ENCODE measurements at places on chromosomes 13 and 19.

GRCh38 chr13:34004676-34005075 lies 186.7 kb downstream of the RFC3 start:
- DNase-seq: no peak

DNA sequence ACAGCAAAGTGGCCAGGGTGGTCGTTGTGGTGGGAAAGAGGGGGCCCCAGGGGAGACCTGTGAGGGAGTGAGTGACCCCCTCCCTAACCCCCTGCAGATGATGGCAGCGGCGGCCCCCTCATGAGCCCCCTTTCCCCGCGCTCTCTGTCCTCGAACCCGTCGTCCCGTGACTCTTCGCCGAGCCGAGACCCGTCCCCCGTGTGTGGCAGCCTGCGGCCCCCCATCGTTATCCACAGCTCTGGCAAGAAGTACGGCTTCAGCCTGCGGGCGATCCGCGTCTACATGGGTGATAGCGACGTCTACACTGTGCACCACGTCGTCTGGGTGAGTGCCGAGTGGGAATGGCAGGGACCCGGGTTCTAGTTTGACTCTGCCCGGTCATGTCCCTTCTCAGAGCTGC lies 8.1 kb upstream of the PIK3R2 start:
- DNase-seq: no peak

DNA sequence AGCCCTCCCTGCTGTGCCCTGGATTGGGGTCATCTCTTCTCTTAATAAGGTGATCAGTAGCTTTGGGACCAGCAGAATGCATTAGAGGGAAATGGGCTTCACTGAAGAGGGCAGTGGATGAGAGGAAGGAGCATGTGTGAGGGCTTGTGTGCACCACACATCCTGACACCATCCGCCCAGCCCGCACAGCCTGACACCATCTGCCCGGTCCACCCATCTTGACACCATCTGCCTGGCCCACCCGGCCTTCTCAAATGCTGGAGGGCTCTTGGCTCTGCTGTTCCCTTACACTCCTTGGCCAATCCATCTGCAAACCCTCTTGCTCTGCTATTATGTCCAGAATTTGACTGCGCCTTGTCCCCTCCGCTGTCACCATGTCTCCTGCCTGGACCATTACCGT lies 41.8 kb downstream of the BICRA start:
- no peak for DNase-seq

DNA sequence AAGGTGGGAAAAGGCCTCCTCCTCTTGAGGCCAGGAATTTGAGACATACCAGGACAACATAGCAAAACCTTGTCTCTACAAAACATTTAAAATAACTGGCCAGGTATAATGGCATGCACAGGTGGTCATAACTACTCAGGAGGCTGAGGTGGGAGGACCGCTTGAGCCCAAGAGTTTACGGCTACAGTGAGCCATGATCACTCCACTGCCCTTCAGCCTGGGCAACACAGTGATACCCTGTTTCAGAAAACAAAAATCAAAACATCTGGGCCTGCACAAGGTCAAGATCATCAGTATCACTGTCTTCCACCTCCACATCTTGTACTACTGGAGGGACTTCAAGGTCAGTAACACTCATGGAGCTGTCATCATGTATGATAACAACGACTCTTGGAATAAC lies 742.7 kb upstream of the GPC6 start:
- no peak for DNase-seq

DNA sequence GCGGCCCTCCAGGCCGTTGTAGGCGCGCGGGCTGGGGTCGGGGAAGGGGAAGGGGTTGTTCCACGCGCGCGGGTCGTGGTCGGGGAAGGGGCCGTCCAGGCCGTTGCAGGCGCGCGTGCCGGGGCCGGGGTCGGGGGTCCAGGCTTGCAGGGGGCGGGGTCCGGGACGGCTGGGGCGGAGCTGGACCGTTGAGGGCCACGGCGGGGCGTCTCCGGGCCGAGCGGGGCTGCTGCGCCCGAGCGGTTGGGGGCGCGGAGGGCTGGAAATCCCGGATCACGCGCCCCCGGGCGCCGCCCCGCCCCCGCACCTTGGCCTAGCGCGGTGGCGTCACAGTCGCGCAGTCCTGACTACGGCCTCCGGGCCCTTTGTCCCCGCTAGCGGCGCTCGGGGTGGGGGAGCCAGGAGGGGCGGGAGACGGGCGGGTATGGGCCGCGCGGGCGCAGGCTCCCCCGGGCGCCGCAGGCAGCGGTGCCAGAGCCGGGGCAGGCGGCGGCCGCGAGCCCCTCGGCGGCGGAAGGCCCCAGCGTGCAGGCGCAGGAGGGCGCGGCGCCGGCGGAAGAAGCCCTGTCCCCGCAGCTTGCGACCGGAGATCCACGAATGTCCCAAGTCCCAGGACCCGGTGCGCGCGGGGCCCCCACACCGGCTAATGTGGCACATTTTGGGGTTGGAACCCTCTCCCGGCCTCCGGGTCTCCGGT lies 665 bp downstream of the GPX4 start:
- DNase-seq: peak; percentile 55

- DNase-seq: no peak
Observed at GRCh38 chr13:48783695-48784230, 130.0 kb downstream of the CYSLTR2 start.

- no peak for DNase-seq
Observed at GRCh38 chr13:107275945-107276614, 708.1 kb upstream of the ARGLU1 start.

GRCh38 chr19:5238700-5239099 lies 101.9 kb downstream of the PTPRS start:
- DNase-seq: no peak

DNA sequence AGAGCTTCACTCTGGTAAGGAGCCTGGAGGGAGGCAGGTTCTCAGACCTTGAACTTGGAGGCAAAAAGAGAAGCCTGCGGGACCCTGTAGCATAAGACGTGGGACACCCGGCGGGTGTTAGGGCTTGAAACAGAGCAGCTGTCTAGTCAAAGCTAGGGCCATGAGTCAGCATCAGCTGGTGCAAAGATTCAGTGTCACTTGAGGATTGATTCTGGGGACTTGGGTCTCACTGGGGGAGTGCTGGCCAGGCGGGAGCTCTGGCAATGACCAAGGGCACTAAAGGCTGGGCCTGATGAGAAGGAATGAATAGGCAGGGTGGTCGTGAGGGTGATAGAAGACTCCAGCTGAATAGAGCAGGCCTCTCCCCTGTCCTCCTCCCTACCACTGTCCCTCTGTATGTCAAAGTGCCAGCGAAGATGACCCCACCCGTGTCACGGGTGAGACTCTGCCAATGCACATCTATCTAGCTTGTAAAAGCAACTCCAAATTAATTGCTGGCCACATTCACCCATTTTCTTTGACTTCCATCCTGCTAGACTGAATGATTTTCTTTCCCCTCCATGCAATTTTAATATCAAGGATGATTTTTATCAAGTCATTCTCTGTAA lies 97.1 kb downstream of the MBNL2 start:
- DNase-seq: no peak

DNA sequence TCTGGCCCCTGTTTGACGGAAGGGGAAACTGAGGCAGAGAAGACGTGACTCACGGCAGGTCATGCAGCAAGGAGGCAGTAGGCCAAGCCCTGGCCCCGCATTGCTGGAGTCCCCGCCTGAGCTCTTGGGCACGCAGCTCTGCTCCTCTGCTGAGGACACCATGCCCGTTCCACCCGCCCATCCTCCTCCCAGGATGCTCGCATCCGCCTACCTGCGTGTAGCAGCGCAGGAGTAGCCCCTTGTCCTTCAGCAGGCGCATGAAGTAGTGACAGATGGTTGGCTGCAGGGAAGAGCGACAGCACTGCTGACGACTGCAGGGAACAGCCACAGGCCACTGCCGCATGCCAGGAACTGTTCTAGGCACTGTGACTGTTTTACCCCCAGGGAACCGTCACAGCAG lies 10.5 kb downstream of the SIRT2 start:
- DNase-seq: no peak

- no peak for DNase-seq
Observed at GRCh38 chr19:46133101-46133627, 8.7 kb upstream of the IGFL3 start.

GRCh38 chr13:65719831-65720230 lies 1510.3 kb downstream of the PCDH9 start:
- no peak for DNase-seq

- DNase-seq: no peak
Observed at GRCh38 chr19:21940684-21941083, 70.1 kb downstream of the ZNF208 start.

GRCh38 chr13:111411151-111411858 lies 90.9 kb downstream of the TEX29 start:
- DNase-seq: no peak

- DNase-seq: no peak
Observed at GRCh38 chr19:19652482-19653295, 9.2 kb upstream of the GMIP start.

- DNase-seq: no peak
Observed at GRCh38 chr19:3277649-3278048, 53.2 kb downstream of the CELF5 start.

- DNase-seq: no peak
Observed at GRCh38 chr13:34926508-34926907, 15.6 kb upstream of the NBEA start.

DNA sequence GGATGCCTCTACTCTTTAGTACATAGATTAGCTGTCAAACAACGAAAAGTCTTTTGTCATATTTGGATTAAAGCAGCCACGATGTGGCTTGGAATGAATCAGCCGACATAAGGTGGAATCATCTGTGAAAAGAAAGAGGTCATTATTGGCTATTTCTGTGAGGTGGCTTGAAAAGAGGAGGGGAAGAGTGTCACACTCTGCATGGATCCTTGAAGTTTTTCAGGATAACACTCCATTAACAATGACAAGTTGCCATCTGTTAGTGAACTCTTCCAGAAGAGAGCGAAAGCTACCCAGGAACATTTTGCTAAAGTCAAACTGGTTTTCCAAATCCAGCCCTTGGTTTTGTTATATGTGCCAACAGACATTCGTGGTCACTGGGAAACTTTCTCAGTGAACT lies 1604.8 kb downstream of the OLFM4 start:
- no peak for DNase-seq

DNA sequence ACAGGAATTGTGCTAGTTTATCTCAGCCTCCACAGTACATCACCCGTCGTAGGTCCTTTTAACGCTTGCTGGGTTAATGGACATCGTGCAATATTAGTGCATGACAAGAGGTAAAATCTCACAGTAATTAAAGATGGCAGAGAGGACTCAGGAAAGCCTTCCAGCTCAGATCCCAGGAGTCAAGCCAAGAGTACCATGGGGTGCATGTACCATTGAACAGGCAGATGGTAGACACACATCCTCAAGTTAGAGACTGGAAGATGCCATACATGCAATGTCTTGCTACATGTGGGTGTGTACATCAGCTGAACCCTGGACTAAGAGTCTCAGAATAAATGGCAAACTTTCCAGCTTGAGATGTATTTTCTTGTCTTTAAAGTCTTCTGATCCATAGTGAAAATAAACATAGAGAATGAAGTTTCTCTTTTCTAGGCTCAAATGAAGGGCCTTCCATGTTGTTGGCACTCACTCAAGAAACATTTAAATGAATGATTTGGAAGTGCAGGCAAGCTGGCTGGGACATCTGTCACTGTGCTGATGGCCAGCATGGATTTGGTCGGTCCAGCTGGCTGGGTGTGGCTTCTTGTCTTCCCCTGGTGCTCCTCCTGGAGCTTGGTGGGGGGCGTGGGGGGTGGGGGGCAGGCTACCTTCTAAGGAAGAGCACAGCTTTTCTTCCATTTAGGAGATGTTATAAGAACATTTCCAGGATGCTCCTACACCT lies 290.9 kb upstream of the MAB21L1 start:
- no peak for DNase-seq

DNA sequence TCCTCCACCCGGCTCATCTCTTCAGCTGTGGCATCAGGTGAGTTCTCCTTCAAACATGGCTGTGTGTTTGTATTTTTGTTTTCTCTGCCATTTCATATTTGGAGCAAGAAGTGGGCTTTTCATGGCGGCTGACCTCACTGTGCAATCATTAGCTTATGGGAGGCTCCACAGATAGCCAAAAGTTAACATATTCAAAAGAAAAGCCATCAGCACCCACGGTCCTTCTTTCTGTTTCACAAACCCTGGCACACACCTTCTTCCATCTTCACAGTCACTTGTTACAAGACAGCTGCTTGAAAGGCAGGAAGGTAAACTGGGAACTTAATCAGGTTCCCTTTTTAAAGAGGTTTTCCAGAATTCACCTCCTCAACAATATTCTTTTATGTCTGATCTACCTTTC lies 69.3 kb upstream of the ATP12A start:
- no peak for DNase-seq

DNA sequence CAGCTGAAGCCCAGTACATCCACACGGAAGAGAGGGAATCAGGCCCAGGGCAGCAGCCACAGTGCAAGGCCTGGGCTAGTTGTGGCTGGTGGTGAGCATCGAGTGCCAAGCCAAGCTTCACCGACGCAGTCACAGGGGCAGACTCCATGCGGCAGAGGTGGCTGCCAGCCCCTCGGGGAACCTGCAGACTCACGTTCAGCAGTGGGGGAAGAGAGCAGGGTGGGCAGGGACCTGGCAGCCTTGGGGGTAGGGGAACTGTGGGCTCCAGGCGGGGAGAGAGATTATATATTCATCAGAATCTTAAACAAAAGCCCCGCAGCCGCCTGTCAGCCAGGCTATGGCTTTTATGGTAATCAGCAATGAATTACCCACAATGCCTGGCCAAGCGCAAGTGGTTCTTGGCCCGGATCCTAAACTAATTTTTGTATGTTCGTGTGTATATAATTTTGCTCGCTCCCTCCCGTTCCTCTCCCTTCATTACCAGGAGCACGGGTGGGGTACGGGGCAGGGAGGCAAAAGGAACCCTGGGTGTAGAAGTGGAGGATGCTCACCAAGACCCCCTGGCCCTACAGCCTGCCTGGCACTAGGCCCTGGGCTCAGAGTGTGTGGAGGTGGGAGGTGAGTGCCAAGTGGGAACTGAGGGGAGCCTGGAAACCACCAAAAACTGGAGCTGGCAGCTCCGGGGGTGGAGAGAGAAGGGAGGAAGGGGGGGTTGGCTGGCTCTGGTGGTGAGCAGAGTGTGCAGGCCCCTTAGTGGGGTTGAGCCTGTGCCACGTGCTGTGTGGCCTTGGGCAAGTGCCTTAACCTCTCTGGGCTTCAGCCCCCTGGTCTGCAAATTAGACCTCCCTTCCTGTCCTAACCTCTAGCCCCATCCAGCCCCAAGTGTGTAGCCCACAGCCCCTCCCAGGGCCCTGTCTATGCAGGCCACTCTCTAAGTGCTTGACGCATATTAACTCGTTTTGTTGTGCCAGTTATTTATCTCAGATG lies 31.9 kb downstream of the PTPRS start:
- no peak for DNase-seq

- no peak for DNase-seq
Observed at GRCh38 chr13:99980201-99980823, 1.3 kb upstream of the ZIC2 start.
